ENCODE measurements at places on chromosomes 12 and 14.

- no peak for DNase-seq
Observed at GRCh38 chr14:66131111-66131510, 355.1 kb upstream of the CCDC196 start.

DNA sequence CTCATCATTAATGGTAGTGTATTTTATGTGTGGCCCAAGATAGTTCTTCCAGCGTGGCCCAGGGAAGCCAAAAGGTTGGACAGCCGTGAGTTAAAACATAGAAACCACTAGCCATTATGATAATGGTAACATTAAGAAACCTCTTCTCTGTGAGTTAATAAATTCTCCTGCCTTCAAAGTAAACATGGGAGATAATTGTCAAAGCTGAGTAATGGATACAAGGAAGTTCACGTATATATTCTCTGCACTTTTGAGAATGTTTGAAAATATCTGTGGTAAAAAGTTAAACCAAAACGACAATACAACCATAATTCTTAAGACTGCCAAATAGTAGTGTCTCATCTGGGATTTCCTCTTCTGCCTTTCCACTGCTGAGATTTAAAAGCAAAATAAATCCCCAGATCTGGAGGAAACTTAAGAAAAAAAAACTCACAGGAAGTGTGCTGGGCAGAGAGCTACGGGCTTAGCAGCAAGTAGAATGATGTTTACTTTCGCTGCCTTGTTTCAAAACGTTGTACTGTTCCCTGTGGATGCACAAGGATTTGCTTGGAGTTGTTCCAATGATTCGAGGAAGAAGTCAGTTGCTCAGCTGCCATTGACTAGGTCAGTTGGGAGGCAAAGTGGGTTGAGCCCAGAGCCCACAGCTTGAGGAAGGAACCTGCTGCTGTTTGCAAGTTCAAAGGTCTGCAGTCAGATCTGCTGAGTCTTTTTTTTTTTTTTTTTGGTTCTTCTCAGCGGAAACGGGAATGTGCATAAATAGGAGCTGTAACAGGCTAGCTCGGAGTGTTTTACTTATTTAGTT, 1.7 kb downstream of the TPCN1 start:
- no peak for DNase-seq

- DNase-seq = no peak
Observed at GRCh38 chr14:103543140-103543539, 14.1 kb downstream of the TRMT61A start.

GRCh38 chr14:54209511-54210250, 187.1 kb upstream of the CDKN3 start:
- no peak for DNase-seq

GRCh38 chr14:54651649-54652048, 84.7 kb downstream of the SAMD4A start:
- no peak for DNase-seq

GRCh38 chr12:4025181-4026019, 152.2 kb upstream of the PARP11 start:
- peak; percentile 97 for DNase-seq

DNA sequence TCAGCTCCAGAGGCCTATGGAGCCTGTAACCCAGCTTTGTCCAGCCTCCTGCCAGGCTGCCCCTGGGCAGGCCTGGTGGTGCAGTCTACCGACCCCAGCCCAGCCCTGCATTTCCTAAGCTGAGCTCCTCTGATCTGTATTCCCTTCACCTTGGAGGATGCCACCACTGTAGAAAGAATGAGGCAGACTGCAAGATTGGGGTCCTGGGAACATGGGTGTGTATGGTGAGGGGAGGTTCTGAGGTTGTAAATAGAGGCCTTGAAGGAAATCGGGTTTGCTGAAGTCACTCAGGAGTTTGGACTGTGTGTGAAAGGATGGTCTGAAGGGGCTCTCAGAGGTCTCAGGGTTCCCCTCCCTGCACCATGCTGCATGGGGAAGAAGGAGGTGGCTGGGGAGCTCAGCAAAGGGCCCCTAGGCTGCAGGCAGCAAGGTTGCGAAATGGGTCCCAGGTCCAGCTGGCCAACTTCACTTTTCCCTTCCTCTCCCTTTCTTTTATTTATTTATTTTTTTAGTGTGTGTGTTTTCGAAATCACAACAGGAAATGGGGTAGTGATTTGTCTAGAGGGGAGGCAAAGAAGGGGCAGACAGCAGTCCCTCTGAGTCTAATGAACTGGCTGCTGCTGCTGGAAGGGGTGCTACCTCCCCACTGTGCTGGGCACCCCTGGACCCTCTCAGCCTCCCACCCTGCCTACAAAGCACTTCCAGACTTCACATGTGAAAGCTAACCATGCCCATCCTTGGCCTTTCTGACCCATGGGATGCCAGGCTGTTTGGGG, 1.2 kb upstream of the LRP1-AS start:
- no peak for DNase-seq

DNA sequence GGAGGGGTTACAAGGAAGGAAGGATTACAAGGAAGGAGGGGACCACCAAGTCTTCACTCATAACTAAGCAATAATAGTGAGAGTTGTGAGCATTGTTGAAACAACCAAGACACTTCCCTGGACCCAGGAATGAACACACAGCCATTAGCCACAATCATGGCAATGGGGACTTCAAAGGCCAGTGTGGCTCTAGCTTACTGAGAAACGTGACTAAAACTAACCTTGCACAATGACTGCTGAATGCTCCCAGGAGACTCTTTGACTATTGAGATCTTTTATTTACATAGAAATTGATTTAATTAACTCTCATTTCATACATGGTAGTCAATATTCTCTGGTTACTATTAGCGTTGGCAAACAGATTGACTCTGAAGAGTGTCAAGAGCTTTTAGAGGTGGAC, 263.0 kb upstream of the SOX5 start:
- DNase-seq = no peak

GRCh38 chr14:55099756-55100155, 29.3 kb upstream of the LGALS3 start:
- no peak for DNase-seq

- DNase-seq = no peak
Observed at GRCh38 chr12:105067511-105068031, 16.7 kb downstream of the ALDH1L2 start.

- no peak for DNase-seq
Observed at GRCh38 chr12:131091413-131091975, 137.8 kb downstream of the ADGRD1 start.

GRCh38 chr12:30887226-30887625, 39.3 kb upstream of the TSPAN11 start:
- DNase-seq = no peak

DNA sequence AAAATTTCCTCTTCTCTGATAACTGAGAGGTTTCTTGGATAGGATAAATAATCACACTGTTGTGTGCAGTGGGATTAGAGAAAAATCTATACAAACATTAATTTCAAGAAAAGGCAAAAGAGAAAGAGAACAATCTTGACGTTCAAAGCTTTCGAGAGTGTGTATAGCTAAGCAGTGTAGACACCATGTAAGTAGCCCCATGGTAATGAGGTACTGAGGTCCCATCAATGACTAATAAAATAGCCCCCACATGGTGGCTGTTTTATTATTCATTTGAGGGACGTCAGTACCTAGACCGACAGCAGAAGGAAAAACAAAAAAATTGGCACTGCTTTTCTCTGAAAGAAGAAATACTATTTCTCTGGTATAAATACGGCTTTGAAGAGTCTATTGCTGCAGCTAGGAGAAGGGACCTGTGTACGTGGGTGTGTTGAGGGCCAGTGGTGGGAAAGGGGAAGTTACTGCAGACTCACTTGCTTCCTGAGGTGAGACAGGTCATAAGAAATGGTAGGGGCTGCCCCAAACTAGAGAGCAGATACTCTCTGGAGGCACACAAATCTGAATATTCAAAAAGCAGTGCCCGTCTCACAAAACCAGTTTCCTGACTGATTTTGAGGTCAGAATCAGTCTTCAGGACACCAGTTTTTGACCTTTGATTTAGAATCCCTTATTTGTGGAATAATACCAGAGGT, 339.8 kb downstream of the EMP1 start:
- no peak for DNase-seq

DNA sequence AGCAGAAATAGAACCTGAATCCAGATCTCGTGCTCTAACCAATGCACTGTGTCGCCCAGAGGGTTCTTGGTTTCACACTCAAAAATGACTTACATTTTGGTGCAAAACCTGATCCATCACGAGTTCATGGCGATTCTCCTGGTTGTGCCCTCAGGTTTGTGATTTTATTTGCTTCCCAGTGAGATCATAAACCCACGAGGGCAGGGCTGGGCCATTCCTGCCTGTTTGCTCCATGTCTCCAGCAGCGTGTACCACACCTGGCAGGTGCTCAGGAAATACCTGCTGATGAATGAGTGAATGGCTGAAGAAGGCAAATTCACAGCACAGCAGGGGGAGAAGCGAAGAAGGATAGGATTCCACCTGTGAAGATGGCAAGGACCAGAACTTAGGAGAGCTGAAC, 9.4 kb downstream of the ACACB start:
- DNase-seq = no peak

- DNase-seq = no peak
Observed at GRCh38 chr12:66228462-66228861, 39.4 kb downstream of the IRAK3 start.

- no peak for DNase-seq
Observed at GRCh38 chr12:78732481-78732880, 132.1 kb upstream of the SYT1 start.

DNA sequence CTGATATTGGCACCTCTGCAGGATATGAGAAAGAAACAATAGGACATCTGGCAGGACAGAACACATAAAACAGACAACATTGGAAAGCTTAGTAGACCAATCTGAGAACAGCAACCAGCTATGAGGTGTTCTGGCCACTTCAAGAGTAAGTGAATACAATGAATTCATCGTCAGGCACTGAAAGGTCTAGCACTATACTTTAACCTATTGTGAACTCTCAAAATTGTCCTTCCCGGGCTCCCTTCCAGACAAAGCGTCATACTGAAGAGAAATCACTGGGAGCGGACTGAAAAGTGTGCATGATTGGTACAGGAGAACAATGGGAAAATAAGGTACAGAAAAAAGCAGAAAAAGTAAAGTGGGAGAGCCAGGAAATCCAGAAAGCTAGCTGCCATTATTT, 75.8 kb downstream of the LRP6 start:
- no peak for DNase-seq

DNA sequence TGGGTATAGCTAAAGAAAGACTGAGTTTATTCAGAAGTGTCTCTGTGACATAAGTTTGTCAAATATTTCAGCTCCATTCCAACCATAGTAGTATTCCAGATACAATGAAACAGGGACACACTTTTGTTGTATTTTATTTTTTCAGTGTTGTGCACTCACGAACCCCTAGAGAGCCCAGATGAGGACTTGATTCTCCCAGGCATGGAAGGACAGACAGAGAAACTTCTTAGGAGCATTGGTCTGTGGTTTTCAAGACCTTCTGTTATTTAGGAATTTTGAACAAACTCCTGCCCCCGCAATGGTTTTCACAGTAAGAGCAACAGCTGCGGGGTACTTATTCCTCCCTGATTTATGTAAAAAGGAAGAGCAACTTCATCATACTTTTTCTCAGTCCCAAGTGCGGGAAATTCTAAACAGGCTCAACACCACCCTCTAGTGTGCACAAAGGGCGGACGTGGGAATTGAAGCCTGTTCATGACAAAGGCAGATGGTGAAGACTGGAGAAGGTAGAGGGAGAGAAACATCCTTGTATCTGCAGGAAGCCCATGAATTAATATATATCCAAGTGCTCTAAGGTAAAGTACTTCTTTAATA, 147.6 kb downstream of the PAH start:
- peak; percentile 86 for DNase-seq

DNA sequence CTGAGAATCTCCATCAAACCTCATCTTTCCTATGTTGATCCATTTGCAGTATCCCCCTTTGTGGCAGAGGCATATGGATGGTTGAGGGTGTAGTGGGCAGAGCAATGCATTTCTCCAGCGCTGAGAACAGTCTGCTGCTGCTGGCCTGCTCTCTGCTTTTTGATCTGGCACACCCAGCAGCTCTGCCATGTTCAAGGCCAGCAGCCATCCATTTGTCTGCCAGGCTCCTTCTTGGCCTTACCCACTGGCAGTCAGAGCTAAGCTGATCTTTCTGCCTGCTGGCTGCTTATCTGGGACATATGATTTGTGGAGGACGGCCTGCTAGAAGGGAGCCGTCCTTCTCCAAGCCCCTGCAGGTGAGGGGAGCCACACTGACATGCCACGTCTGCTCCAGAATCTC, 17.0 kb downstream of the NPC2 start:
- no peak for DNase-seq

DNA sequence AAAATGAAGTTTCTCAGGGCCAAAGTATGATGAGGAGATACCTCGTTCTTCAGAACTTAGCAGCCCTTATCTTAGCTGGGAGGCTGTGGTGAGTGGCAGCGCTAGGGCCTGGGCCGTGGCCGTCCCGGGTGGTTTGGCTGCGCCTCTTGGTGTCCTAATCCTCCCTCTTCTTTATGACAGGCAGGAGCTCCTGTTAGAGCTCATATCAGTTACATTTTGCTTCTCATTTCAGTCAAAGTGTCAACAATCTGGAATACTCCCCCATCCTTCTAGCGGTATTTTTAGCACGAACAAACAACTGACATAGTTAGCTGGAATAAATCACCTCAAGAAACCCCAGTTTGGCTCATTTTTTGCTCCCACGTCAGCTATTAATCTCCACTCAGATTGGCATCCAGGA, 188.8 kb downstream of the TTC7B start:
- no peak for DNase-seq

GRCh38 chr12:121523741-121524140, 57.1 kb downstream of the KDM2B start:
- DNase-seq = no peak

- DNase-seq = no peak
Observed at GRCh38 chr14:91317381-91318308, 73.1 kb upstream of the GPR68 start.

DNA sequence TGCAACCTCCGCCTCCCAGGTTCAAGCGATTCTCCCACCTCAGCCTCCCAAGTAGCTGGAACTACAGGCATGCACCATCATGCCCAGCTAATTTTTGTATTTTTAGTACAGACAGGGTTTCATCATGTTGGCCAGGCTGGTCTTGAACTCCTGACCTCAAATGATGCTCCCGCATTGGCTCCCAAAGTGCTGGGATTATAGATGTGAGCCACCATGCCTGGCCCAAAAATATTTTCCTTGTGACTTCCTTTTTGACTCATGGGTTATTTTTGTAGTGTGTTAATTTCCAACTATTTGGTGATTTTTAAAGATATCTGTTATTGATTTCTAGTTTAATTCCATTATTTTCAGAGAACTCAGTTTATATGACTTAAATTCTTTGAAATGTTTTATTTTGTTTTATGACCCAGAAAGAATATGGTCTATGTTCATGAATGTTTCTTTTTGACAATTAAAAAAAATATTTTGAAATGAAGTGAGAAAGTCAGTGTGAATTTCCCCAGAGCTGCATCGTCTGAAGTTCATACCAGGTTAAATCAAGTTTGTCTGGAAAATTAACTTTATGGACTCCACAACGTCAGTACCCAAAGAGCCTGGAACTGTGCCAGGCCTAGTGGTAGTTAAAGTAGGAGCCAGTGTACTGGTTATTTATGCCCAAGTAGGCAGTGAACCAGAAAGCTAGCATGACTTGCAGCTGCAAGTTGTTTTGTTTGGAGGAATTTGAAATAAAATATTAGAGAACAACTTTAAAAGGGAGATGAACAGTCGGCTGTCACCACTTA, 2.8 kb upstream of the CDKL1 start:
- DNase-seq = no peak

Measured in islet precursor cell (in vitro differentiated cells).